ENCODE measurements at places on chromosomes 7 and 10.

DNA sequence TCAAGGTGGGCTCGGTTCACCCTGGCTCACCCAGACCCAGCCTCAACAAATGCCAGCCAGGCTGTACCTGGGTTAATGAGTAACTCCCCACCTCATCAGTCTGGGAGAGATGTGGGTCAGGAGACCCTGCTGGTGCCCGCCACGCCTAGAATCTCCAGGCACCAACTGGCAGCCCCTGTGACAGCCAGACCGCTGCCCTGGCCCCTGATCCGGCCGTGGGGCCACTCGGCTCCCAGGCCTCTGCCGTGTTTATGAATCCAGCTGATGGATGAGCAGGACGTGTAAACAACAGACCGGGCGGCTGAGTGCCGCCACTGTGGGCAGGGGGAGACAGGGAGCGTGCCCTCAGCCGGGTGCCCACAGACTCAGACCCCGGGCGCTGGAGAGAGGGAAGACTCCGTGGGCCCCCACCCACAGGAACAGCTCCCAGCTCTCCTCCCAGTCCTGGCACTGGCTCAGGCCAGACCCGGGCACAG is 34.0 kb upstream of the PDGFA start:
- DNase-seq, result no peak

DNA sequence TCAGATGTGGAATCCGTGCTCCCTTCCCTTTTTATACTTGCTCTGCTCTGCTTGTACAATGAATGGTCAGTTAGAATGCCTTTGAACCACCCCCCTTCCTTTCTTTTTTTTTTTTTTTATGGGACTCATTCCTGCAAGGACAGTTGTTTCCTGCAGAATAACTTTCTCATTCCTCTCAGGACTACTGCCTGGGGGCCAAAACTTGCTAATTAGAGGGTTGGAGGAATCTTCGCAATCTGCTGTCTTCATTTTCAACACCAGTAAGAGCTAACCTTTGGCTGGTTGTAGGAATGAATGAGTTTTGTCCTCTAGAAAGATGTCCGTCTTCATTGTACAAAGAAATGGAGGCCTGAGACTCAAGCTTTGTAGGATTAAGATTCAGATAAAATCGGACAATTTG is 868.1 kb downstream of the LRMDA start:
- no peak for DNase-seq

DNA sequence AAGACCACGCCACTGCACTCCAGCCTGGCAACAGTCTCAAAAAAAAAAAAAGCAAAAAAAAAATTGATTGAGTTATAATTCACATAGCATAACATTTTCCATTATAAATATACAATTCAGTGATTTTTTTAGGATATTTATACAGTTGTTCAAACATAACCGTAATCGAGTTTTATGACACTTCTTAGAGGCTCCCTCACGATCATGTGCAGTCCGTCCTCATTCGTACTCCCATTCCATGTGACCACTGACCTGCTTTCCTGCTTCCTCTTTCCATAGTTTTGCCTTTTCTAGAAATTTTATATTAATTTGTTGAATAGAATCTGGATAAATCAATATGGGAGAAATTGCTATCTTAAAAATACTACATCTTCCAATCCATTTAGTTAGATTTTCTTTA is 45.7 kb downstream of the VTI1A start:
- no peak for DNase-seq

GRCh38 chr10:93876381-93876780 is 17.4 kb upstream of the SLC35G1 start:
- DNase-seq, result no peak

GRCh38 chr7:89798599-89798996 is 355.7 kb upstream of the STEAP1 start:
- DNase-seq, result no peak

DNA sequence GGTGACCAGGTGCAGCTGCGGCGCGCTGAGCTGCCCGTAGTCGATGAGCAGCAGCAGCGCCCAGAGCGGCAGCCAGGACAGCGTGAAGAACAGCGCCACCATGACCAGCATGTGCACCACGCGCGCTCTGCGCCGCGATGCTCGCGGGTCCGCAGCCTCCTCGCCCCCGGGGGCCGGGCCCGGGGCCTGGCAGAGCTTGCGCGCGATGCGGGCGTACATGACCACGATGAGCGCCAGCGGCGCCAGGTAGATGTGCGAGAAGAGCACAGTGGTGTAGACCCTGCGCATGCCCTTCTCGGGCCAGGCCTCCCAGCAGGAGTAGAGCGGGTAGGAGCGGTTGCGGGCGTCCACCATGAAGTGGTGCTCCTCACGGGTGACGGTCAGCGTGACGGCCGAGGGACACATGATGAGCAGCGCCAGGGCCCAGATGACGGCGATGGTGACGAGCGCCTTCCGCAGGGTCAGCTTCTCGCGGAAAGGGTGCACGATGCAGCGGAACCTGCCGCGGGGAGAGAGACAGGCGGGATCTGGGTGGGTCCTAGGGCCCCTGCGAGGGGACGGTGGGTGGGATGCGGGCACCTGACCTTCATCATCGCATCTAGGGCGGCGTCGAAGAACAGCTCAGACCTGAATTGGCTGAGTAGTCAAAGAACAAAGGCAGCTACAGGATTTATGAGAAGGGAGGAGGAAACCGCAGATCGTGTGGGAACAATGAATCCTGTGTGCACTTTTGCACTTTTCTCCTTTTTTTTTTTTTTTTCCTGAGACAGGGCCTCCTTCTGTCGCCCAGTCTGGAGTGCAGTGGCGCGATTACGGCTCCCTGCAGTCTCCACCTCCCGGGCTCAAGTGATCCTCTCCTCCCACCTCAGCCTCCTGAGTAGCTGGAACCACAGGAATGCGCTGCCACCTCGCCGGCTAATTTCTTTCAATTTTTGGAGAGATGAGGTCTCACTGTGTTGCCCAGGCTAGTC is 22.4 kb upstream of the PPA1 start:
- no peak for DNase-seq

DNA sequence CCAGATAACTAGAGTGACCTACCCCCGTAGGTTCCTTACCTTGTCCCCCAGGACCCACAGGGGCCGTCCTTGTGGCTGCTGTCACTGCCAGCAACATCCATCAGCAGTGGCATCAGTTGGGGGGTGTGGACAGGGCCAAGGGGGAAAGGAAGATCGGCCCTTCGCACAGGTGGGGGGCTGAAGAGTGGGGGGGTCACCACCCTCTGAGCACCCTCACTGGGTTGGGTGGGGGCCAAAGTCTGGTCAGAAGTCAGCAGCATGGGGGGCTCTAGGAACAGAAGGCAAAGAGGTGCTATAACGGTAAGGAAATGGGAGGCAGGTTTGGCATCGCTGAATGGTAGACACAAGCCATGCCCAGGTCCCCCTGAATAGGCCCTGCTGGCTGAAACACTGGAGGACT is 4.6 kb downstream of the NOBOX start:
- DNase-seq, result no peak

DNA sequence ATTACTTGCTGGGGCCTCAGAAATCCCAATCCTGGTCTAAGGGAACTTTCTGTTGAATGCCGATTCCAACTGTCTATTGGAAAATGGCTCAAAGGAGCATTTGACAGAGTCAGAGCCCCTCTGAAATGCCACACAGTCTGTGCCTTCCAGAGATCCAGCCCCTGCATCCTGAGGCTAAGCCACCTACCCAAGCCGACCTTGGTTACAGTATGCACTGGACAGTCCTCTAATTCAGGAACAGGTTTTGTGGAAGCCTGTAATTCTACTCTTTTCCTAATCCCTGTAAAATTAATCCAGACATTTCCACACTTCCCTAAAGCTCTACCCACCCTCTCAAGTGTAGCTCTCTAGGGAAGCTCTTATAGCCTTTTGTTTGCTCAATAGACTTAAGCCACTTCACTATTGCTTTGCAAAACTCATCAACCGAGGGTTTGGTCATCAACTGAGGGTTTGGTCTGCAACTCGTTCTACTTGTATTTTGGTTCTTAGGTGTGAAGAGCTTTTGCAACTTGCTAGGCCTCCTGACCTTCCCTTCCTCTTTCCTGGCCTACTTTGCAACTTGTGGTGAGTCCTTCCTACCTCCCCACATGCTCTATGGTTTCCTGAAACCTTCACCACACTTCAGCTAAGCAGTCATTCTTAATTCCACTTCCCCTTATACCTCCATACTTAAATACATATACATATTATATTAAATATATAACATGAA is 364.8 kb downstream of the SFMBT2 start:
- no peak for DNase-seq

GRCh38 chr7:43058271-43059066 is 54.0 kb upstream of the HECW1 start:
- no peak for DNase-seq

- DNase-seq, result no peak
Measured at GRCh38 chr10:26574783-26575182, 122.7 kb upstream of the PDSS1 start.
